ENCODE measurements at places on chromosomes 5 and 9. TPM values are rescaled to one million over a fixed set of nuclear protein-coding genes. Genes with fewer than 3 reads are reported as not detected.

DNA sequence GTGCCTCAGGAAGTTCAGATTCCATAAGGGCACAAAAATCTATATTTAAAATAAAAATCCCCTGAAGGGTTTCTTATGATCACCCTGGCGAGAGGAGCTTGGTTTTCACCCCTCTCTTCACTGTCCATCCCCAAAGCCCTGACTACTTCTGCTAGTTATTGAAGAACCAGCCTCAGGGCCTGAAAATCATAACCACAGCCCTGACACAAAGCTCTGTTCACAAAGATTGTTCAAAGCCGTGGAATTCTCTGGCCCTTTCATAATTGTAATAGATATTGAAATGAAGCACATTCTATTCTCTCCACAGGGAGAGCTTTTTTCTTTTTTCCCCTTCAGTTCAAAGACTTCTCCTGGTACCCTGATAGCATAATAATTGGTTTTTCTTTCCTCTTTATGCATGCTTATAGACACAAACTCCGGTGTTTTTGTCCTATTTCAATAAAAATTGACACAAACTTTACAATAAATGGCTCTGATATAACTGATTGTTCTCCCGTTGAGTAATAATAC, 343.8 kb downstream of the CAAP1 start:
- DNase-seq: no peak

DNA sequence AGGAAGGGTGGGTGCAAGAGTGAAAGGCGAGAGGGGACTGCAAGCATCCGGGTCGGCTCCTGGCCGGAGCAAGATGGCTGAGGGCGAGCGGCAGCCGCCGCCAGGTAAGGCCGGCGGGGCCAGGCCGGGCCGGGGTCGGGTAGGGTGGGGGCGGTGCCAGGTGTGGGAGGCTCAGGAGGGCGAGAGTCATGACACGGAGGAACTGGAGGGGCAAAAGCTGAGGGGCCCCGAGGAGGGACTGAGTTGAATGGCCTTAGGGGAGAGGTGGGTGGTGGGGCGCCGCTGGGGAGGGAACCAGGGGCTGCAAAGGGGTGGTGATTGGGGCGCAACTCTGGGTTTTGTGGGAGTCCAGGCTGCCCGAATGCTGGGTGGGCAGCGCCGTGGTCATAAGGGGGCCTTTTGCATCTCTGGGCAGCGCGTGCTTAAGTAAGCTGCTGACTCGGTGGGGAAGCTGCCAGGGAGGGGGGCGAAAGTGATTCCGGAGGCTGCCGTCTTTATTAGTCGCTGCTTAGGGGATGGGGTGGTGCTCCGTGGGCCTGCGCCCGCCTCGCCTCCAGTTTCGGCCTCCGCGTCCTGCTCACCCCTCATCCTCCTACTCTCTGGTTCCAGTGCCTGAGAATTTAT, 425 bp downstream of the PTPA start:
- no peak for DNase-seq

DNA sequence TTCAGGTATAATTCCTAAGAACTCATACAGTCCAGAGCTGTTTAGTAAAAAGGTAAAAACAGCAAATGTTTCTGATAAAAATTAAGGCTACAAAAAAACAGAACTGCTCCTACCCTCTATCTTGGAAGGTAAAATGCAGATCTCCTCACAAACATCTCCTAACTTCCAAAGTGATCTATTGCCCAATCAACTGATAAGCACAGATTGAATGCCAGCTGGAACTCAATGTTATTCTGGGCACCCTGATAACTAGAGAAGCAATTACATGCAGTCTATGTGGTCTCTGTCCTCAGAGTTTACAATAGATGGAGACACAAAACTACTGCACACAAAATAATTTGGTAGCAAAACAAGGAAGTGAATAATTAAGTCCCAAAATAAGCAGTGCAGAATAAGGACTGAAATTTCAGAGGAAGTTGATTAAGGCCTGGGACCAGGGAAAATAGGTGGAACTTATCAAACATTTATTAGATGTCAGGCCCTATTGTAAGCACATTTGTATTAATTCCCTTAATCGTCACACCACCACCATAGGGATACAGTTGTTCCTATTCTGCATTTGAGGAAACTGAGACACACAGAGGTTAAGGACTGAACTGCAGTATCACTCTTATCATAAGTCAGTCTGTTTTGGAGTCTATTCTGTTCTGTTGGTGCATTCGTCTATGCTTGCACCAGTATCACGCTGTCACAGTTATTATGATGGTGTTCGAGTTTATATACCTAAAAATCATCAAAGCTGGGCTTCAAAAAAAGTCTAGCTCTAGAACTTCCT, 102.2 kb upstream of the TARS1 start:
- no peak for DNase-seq

- DNase-seq: no peak
Measured at GRCh38 chr5:93716453-93716852, 24.9 kb downstream of the POU5F2 start.

DNA sequence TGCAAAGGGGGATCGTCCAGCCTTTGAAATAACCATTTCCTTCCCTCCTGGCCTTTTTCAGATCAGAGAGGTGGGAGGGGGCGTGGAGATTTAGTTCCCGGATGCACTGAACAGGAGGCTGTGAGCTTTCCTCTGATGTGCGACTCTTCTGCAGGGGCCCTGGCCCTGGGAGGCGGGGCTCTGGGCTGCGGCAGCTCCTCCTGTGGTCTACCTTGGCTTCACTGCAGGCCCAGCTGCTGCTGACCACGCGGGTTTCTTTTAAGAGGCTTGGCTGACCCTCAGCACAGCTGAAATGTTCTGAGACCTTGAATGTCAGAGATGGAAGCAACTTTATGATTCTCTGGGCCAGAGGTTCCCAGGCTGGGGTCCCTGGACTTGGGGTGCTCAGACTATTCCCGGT, 27.0 kb upstream of the COL15A1 start:
- DNase-seq: peak; percentile 70

GRCh38 chr9:84101964-84102632, 121.5 kb downstream of the RMI1 start:
- no peak for DNase-seq

The NFIL3 gene
- total RNA-seq: 23.9 TPM

The CBY3 gene
- total RNA-seq: not detected

The NTNG2 gene
- 6.7 TPM for total RNA-seq
